ENCODE measurements at places on chromosomes 13 and 19.
A peak's percentile ranks its signal among the peaks of the same experiment; 100 is the strongest.

GRCh38 chr13:102667023-102667422 lies 27.8 kb downstream of the METTL21C start:
- no peak for DNase-seq

- DNase-seq = no peak
Measured at GRCh38 chr13:77305266-77305665, 21.6 kb downstream of the MYCBP2 start.

GRCh38 chr19:37082307-37082706 lies 4.1 kb downstream of the ZNF420 start:
- no peak for DNase-seq

DNA sequence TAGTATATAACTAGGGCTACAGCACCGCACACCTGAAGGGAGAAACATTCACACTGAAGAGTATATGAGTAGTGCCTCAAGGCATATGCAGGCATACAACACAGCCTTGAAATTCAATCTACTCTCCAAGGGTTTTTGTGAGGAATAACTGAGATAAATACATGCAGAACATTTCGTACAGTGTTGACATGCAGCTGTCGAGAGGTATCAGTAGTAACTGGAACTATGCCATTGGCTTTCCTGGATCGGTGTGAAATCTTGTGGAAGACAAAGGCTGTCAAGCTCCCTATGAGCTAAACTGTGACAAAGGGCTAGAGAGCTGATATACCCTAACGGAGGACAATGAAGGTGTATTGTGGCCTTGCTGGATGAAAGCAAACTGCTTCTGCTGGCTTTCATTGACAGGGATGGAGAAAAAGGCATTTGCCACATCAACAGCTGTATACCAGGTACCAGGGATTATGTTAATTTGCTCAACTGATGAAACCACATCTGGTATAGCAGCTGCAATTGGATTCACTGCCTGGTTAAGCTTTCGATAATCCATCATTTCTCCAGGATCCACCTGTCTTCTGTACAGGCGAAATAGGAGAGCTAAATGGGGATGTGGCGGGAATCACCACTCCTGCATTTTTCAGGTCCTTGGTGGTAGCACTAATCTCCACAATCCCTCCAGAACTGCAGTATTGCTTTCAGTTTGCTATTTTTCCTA lies 16.3 kb downstream of the MTRF1 start:
- DNase-seq = no peak

DNA sequence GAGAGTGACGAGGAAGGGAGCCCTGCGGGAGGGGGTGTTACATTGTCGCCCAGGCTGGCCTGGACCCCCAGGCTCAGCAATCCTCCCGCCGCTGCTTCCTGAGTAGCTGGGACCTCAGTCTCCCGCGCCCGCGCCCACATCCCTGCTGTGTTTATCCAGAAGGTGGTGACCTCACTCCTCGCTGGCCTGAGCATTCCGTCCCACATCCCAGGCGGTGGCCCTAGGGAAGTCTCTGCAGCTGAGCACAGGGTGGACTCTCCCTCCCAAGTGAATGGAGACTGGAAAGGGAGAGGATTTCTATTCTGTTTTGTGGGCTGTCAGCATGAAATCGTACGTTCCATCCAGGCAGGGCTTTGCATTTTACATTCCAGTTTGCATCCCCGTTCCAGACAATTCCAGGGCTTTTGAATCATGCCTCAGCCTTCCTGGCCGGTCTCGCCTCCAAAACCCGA lies 401 bp upstream of the ZNF765 start:
- DNase-seq = no peak

DNA sequence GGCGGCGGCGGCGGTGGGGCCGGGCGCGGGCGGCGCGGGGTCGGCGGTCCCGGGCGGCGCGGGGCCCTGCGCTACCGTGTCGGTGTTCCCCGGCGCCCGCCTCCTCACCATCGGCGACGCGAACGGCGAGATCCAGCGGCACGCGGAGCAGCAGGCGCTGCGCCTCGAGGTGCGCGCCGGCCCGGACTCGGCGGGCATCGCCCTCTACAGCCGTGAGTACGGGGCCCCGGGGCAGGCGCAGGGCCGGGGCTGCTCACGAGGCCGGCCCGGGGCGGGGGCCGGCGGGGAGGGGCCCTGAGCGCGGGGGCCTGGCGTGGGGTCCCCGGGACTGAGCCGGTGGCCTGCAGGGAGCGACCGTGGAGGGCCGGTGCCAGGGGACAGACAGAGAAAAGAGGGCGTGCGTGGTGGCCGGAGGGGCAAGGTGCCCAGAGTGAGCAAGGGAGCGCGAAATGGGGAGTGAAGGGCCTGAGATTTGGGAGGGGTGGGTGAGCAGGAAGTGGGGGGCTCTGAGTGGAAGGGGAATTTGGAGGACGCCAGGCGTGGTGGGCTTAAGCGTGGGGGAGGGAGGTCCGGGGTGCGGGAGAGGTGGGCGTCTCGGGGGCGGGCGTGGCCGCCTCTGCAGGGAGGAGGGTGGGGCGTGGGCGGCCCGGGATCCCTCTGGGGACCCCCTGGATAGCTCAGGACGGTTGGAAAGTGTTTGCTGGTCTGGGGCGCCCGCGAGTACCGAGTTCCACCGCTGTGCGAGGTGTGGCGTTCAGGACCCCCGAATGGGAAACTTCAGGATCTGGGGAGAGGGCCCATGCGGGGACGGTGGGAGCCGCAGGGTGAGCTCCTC lies 575 bp downstream of the CARM1 start:
- DNase-seq = no peak

DNA sequence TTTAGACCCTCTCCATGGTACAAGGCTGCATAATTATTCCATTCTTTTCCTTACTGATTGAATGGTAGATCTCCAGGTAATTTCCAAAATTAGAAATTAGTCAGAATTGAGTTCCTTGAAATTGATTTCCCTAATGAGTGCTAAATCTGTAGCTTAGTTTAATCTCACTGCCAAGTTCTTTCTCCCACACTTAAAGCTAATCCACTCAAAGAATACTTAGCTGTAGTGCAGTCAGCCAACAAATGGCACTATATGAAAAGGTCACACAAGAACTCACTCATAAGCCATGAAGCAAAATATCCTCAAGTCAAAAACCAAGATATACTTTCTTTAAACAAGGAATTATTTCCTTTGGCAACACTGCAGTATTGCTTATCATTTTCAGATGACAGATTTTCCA lies 62.0 kb downstream of the XPO4 start:
- DNase-seq = no peak

- no peak for DNase-seq
Measured at GRCh38 chr13:21673789-21674489, 3.1 kb downstream of the FGF9 start.

DNA sequence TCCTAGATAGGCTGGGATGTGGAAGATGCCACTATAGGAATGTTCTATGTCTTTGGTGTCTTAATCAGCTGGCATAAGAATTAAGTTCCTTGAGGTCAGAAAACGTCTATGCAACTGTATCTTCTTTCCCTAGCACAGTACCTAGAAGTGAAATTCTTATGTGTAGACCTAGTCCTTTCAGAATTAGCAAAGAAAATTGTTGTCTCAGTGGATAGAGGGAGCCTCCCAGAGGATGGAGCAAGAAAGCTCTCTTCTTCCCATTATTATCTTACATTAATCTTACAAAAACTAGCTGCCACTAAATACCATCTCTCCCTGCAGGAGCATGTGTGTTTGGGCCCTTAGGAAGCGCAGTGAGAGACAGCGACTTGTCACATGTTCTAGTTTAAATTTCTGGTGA lies 11.6 kb downstream of the CLDN10 start:
- no peak for DNase-seq

- no peak for DNase-seq
Measured at GRCh38 chr19:21850656-21851255, 14.8 kb upstream of the ZNF43 start.

GRCh38 chr19:33649627-33650305 lies 28.0 kb downstream of the CHST8 start:
- DNase-seq = no peak

GRCh38 chr13:30274083-30274482 lies 33.3 kb downstream of the KATNAL1 start:
- no peak for DNase-seq

DNA sequence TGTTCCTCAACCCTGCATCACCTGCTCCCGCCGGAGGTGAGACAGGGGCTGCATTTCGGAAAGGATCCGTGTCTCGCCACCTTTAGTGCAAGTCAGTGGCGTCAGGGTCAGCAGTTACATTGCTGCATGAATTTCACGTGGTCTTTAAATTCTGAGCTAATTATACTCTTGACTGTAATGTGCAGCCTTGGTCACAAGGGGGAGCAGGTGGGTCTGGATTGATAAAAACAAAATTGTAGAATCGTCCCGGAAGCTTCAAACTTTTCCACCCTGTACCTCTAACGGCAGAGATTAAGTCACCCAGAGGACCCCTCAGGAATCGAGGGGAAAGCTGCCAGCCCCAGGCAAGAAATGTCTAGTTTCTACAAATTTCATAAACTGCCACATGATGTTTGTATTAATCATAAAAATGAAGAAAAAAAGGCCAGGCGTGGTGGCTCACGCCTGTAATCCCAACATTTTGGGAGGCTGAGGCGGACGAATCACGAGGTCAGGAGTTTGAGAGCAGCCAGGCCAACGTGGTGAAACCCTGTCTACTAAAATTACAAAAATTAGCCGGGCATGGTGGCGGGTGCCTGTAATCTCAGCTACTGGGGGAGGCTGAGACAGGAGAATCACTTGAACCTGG lies 20.2 kb downstream of the BBC3 start:
- peak; percentile 62 for DNase-seq

DNA sequence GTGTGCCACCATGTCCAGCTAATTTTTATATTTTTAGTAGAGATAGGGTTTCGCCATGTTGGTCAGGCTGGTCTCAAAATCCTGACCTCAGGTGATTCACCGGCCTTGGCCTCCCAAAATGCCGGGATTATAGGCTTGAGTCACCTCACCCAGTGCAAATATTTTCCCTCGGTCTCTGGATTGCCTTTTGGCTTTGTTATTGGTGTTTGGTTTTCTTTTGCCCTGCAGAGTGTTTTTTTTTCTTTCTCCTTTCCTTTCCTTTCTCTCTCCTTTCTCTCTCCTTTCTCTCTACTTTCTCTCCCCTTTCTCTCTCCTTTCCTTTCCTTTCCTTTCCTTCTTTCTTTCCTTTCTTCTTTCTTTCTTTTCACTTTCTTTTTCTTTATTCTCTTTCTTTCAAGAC lies 33.2 kb downstream of the KDM4B start:
- DNase-seq = no peak

GRCh38 chr13:60583196-60583888 lies 186.3 kb downstream of the TDRD3 start:
- no peak for DNase-seq

DNA sequence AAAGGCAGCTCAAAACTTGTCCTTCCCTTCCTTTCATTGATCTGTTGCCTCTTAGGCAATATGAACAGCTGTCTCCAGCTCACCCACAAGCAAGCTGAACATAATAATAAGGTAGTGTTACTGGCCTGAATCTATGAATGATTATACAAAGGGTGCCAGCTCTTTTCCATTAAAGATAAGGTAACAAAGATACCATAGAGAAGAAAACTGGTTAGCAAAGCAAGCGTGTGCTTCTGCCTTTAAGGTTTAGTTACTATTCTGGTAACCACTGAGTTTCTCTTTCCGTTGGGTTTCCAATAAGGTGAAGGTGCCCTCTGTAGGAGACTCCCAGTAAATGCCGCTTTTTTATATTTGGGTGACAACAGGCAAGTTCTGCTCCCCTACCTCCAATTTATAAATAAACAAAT lies 12.1 kb upstream of the DACH1 start:
- no peak for DNase-seq
